Immature natural killer cell (primary cell): ENCODE measurements at places on chromosomes 5 and 9.

GRCh38 chr5:55540525-55540924 is 5.8 kb upstream of the PLPP1 start:
- DNase-seq = no peak

DNA sequence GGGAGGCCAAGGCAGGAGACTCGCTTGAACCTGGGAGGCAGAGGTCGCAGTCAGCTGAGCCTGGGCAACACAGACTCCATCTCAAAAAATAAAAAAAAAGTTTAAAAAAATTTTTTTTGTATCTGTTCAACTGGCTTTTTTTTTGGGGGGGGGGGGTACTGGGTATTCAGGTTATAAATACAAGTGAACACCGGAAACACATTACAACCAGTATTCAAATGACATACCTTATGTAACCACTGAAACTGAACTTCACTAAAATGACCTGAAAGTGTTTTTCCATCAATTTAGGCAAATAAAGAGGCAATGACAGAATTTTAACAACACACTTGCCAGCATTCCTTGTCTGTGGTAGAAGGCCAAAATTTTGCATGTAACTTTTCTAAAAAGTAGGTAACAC is 33.5 kb downstream of the STRBP start:
- no peak for DNase-seq

GRCh38 chr5:59760785-59761348 is 132.7 kb downstream of the PDE4D start:
- DNase-seq = no peak

- no peak for DNase-seq
Observed at GRCh38 chr9:426976-427375, 212.3 kb downstream of the DOCK8 start.

DNA sequence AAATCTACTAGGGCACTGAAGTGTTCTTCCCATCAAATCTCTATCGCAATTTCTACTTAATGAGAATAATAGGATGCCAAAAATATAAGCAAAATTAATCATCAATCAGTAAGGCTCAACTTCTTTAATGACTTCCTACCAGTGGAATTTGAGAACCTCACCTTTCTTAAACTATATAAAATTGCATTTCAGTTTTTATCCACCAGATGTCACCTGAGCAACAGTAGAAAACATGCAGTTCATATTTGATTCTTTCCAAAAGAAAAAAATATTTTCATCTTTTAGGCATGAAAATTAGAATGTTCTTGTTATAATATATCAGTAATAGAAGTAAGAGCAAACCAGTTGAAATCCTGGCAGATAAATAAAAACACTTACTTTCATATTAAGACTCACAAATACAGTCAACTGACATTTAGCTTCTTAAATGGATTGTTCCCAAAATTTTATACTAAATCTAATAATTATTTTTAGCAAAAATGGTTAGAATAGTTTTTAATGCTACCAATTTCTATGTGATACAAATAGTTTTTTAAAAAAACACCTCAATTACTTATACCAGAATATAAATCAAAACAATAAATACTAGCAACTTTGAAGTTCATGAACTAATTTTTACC is 13.4 kb upstream of the CCDC112 start:
- peak; percentile 34 for DNase-seq

DNA sequence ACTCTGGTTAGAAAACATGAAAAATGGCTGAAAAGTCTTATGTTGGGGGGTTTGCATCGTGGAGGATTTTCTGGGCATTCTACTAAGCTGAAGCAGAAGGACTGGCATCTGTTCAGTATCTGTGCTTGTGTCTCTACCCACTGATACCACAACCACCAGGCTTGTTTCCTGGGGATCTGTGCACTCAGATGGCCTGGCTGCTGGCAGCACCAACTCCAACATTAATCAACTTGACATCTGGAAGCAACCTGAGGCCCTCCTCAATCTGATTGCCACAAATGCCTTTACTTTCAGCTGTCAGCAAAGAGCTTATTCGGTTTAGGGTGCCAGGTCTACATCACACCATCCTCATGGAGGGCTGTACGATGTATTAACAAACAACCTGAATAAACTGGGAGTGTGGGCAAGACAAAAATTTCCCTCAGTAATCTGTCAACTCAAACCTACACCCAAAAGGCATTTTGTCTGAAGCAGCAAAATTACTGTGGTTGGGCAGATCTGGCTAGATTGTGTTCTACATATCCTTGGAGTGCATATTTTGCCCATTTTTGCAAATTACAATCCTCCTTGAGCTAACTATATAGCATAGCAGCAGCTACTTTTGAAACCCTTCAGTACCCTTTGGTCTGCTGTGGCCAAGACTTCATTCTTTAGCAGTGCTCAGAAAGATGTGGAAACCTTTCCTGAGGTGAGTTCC is 74.6 kb downstream of the FOXD1 start:
- no peak for DNase-seq

DNA sequence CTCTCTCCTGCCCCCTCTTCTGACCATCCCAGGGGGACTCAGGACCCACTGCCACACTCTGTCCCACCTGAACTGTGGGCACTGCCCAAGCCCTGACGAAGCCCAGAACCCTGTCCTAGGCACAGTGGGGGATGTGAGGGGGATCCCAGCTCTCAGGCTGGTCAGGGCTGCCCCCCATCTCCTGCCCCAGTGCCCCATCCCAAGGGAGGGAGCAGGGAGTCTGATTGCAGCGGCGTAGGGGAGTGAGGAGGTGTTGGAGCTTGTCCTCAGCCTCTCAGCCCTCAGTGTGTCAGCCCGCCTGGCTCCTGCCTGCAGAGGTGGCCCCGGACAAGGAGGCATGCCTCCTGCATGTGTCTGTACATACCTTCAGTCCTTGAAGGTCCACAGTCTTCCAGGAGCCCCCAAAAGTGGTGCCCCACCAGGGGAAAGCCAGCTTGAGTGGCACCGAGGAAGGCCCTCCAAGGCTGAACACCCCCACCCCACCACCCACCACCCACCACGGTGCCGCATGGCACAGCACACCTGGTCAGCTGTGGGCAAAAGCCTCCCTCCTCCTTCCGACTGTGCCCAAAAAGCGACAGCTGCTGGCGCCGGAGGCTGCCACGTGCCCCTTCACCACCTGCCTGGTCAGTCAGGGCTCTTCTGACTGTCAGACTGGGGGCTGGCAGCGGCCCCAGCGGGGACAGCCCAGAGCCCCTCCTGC is 930 bp downstream of the SARDH start:
- DNase-seq = no peak

DNA sequence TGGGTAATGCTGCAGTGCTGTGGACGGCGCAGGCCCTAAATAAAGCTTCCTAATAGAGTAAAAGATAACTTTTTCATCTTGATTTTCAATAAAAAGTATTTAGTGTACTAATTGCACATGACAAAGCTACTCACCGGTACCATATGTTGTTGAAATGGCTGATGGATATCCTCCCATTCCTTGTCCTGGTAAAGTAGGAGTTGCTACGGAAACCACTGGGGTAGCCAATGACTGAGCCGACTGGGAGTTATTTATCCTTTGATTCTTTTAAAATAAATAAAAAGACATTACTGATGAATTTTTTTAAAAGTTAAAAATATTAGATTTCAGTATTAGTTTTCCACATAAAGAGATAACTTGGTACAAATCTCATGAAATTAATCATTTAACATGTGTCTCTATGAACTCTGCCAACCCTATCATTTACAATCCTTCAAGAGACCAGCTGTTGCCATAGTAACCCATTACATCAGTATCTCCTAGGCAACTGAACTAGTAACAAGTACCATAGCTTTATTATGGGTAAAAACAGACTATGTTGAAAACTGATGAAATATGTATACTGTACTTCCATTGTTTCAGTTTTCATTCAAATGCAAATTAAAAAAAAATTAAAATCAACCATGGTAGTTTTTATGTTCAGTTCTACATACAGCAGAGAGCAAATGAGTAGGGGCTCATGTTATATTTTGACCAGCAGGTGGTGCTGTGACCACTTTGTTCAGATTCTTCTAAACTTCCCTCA is 153.7 kb downstream of the MEF2C start:
- peak; percentile 60 for DNase-seq

- DNase-seq = no peak
Observed at GRCh38 chr5:146394486-146394885, 52.6 kb upstream of the TCERG1 start.

DNA sequence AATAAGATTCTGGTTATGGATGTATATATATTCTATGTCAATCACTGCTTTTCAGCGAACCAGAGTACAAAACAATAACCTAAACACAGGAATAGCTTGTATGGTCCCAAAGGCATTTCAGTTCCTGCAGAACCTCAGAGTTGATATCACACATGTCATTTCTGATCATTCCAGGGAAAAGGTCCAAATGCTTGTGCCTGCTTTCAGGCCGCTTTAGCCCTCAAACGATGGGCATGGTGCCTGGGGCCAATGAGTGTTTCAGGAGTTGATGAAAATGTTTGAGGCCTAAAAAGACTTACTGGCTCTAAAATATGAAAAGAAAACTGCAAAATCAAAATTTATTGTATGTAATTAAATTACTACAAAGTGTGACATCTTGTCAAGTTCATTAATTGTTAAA is 22.8 kb downstream of the ANGPTL2 start:
- no peak for DNase-seq

- no peak for DNase-seq
Observed at GRCh38 chr5:114305402-114306207, 56.3 kb upstream of the KCNN2 start.

DNA sequence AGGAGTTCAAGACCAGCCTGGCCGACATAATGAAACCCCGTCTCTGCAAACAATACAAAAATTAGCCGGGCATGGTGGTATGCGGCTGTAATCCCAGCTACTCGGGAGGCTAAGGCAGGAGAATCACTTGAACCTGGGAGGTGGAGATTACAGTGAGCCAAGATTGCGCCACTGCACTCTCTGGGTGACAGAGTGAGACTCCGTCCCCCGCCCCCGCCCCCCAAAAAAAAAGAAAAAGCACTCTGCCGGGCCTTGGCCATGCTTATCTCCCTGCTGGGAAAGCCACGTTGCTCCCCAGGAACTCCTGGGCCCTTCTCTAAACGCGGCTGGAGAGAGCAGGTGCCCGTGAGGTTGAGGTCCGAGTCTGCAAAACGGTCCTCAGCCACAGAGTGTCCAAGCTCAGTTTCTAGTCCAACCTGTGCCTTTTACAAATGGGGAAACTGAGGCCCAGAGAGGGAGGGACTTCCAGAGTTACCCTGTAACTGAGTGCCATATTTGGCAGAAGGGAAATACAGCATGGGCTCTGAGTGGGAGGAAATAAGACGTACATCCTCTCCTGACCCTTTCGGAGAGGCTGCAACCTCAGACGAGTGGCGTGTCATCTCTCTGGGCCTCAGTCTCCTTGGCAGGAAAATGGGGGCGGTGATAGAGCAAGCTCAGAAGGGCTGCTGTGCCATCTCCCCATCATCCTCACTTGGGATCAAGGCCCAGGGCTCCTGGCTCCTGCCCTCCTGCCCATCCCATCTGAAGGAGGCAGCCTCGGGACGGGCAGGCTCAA is 6.6 kb upstream of the PHYHD1 start:
- no peak for DNase-seq

GRCh38 chr9:117696154-117696553 is 8.0 kb upstream of the TLR4 start:
- no peak for DNase-seq

- DNase-seq = no peak
Observed at GRCh38 chr5:166117072-166118066, 2174.1 kb upstream of the WWC1 start.

GRCh38 chr9:6929441-6930215 is 171.9 kb downstream of the KDM4C start:
- no peak for DNase-seq

DNA sequence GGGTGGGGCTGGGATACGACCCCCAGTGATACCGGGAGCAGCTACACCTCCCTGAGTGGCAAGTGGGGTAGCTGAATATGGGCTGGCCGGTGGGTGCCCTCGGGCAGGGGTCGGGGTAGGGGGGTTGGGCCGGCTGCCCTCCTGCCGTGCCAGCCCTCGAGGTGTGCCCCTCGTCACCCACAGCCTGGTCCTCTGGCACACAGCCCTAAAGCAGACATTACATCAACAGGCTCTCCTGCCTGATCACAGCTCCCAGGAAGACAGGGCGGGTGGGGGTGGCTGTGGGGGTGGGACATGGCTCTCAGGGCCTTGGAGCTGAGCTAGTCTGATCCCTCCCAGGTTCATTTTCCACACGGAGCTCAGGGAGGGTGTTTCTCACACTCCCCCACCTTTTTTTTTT is 23.2 kb downstream of the FBXW5 start:
- DNase-seq = no peak

GRCh38 chr9:94649100-94649819 is 9.9 kb upstream of the FBP1 start:
- DNase-seq = no peak

DNA sequence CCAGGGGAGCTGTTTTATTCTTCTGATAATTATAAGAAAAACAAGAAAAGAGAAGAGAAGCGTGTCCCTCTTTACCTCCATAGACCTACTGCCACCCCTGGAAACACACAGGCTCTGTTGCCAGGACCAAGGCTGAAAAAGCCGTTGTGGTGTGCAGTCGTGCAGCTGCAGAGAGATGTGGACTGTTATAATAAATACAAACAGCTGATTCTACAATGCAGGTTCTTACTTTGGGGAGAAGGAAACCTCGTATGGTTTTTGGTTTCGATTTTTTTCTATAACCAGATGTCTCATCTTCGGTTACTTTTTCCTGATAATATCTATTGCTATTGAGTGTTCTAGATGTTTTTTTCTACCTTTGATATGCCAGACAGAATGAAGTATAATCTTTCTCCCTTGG is 28.1 kb downstream of the FYB1 start:
- no peak for DNase-seq

- no peak for DNase-seq
Observed at GRCh38 chr5:2879701-2880100, 128.2 kb upstream of the IRX2 start.

GRCh38 chr9:110021891-110022290 is 186.1 kb downstream of the C9orf152 start:
- no peak for DNase-seq

DNA sequence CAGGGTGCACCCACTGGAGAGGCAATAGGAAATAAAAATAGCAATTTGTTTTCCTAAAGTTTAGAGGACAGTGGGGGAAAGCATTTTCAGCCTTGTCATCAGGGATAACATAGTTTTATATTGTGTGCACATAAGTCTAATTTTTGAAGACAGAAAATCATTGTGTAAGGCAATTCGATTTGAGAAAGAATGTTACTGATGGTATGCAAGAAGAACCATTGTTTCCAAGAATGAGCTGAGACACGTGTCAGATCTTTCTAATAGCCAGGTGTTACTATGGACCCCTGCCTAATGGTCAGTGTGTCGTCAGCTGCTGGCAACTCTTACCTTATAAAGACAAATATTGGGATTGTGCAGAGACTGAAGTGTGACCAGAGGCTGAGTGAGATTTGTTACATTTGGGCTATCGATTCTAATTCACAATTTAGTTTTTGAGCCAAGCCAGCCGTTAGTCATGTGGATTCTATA is 67.1 kb upstream of the PPP2R2B start:
- DNase-seq = no peak
